ENCODE measurements at places on chromosomes 2 and 18.

DNA sequence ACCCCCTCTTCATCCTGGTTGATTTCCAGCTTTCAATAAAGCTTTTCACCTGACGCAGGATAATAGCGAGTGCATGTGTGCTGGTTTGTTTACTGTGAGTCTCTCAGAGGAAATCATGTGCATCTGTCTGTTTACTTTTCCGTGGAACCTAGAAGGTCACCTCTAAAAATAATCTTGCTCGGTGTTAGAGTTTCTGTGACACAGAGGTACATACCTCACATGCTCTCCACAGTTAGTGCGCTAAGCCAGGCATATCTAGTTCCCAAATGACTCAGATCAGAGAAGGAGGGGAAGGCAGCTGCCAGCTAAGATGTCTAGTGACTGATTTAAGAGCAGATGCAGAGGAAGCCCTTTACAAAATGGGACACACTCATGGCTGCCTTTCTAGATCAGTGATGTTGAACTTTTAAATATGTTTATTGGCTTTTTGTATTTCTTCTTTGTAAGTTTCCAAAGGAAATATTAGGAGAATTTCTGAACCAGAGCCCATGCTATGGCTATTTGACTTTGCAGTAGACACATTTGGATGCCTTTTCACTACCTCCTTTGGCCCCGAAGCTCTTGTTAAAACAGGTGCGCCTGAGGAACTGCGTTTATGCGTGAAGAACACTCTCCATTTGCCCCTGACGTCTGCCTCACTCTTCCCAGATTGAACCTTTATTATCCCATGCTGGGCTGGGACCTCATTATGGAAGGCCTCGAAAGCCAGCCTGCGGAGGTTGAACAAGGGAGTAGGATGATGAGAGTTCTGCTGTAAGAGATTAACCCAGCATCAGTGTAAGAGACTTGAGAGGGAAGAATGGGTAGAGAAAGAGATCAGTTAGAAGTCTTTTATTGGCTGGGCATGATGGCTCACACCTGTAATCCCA, 145.6 kb downstream of the FAM161A start:
- peak; percentile 58 for DNase-seq

DNA sequence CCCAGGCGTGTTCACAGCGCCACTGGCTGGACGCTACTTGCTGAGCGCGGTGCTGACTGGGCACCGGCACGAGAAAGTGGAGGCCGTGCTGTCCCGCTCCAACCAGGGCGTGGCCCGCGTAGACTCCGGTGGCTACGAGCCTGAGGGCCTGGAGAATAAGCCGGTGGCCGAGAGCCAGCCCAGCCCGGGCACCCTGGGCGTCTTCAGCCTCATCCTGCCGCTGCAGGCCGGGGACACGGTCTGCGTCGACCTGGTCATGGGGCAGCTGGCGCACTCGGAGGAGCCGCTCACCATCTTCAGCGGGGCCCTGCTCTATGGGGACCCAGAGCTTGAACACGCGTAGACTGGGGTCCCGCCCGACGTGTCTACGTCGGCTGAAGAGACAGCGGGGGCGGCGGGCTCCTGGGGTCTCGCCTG, 891 bp upstream of the KHK start:
- peak; percentile 81 for DNase-seq

DNA sequence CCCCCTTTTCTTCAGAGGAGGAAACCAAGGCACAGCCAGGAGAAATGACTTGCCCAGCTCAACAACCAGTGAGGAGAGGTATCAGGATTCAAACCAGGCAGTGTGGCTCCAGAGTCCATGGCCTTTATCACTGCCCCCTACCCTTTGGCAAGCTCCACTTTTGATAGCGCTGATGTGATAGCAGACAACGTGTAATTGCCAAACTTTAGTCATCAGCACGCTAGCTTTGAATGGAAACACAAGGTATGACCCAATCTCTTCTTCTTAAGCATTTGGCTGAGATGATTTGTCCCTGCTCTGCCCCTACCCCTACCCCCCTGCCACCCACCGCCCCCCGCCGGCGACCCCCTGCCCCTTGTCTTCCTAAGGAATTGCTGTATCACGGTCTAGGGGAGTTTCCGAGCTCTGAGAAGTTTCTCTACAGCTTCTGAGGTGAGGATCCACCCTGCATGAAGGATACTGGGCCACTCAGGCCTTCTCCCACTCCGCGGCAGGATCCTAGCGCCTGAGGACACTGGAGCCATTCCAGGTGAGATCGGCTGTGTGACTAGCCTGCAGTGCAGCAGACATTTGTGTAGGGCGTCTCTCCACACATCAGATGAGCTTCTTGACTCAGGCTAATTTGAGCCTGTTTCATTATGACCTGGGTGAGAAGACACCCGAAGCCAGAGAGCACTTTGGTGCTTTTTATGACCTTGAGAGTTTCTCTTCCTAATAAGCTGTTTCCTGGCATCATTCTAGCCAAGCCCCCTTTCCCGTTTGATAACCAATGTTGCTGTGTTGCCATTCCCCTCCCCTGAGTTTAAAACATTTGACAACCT, 75.1 kb upstream of the MAP4K4 start:
- DNase-seq = no peak

DNA sequence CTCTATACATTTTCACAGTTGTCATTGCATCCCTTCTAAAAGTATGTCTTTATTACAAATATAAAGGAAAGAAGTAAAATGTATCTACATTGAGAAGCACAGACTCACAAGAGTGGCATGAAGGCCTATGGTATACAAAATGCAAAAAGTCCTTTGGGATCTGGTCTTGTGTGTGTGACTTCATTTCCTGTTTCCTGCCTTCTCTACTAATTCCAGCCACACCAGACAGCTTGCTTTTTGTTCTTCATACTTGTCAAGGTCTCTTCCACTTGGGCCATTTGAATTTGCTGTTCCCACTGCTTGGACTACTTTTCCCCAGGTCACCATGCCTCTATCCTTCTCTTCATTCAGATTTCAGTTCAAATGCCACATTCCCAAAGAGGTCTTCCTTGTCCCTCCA, 6.7 kb upstream of the PNO1 start:
- DNase-seq = no peak

DNA sequence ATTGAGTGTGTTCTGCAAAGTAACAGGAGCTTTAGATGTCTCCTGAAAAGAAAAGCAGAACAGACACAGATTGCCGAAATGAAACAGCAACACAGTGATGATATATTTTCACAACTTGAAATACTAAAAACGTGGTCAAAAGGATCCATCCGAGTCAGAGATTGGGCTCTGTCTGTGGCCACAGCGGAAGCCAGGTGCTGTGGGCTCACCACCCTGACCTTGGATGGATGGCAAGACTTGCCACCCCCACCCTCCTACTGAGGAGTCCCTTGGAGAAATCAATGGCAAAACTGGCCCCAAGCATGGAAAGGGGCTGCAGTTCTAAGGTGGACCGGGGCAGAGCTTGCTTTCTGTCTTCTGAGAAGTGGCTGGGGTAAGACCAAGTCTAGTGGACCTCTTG, 31.4 kb upstream of the ACKR3 start:
- no peak for DNase-seq

GRCh38 chr2:220789961-220790360, 782.1 kb downstream of the EPHA4 start:
- DNase-seq = no peak

DNA sequence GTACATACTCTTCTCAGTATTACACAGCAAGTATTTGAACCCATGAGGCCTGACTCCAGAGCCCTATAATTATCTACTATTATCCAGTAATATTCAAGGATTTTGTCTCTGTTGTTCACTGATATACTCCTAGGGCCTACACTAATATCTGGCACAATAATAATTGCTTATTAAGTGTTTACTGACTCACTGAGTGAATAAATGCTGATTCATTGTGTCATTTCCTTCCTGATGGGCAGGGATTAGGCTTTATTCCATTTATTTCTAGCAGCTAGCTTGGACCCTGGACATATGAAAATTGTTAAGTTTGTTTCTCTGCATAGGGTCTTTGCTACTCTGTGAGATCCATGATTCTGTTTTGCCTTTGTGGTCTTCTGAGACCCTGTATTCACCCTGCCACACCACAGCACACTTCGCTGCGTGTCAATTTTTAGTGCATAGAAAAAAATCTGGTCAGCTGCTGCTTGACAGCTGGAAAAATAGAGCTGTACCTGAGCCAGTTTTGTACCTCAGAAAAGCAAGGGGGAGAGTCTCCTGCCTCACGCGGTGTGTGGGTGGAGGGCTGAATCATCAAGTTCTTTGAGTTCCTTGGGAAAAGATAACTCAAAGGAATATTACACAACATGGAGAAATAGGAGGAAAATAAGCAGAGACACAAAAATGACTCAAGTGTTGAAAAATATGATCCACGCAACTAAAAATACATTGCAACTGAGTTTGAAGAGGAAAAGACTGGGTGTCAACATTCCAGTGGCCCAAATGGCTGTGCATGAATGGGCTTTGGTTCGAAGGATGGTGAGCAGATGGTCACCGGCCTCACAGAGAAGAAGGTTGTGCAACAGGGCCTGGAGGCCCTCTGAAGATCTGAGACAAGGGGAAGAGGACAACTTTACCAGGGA, 18.9 kb upstream of the DPP4 start:
- no peak for DNase-seq

GRCh38 chr2:160516547-160517365, 23.1 kb upstream of the RBMS1 start:
- DNase-seq = no peak

DNA sequence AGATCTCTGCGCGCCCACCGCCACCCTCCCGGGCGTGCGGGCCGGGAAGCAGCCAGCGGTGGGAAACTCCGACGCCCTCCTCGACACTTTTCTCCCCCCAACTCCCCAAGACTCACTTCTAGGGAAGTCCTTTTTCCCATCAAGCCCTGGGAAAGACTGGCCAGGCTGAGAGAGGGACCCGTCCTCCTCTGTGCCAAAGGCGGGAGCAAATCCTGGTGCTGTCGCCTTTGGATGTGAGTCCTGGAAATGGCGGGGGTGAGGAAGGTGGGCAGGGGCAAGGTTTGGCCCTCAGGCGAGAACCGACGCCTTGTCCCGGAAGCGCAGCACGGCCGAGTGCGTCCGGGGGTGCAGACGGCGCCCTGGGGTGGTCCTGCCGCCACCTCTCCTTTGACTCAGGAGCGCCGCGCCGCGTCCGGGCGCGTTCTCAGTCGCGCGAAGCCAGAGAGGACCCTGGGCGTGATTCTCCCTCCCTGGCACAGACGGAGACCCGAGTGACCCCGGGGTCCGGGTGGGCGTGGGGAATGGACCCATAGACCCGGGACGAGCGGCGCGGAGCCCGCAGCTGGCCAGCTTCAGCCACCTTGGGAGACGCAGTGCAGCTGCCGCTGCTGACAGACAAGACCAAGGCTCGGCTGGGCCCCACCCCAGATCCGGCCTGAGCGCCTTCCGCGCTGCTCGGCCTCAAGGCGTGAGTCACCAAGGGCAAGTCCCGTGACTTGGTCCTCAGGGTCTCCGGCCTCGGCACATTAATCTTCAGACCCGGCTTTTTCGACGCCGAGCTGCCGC, 3.5 kb upstream of the LBX2 start:
- DNase-seq = peak; percentile 73

DNA sequence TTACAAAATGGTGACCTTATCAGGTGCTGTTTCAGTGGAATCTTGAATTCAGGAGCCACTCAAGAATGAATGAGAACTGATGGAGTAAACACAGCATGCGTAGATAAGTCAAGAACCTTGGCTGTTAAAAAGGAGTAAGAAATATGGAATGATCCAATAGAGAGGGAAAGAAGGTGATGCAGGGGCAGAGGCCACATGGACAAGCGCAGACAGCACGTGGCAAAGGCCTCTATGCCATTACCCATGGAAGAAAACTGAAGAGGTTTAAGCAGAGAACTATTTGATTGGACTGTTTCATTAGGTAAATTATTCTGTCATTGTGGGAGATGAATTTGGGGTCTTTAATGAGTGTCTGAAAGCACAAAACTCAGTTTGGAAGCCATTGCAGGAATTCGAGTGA, 142.4 kb upstream of the RASGRP3 start:
- no peak for DNase-seq

- no peak for DNase-seq
Observed at GRCh38 chr18:10838553-10838952, 310.8 kb downstream of the PIEZO2 start.

DNA sequence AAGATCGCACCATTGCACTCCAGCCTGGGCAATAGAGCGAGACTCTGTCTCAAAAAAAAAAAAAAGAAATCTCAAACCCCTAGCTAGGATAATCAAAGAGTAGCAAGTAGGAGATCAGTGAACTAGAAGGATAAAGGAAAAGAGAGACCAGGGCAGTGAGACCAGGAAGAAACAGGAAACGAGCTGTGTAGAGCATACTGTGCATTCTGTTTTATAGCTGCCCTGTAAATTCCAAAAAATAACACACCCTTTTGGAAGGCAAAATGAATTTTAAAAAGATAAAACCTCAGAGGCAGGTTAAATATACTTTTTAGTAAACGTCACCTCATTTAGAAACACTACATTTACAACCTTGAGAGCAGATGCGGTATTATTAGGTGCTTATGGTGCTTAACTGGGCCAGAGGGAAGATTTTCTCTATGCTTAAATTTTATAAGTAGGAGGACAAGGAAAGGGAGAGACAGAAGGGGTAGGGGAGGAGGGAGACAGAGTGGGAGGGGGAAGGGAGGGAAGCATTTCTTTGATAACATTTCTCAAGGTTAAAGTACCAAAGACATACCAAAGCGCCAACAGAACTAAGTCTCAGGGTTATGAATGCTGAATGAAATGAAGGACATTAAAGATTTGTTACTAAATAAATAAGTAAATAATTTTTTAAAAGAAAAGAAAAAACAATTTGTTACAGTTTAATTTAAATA, 30.1 kb downstream of the FEZ2 start:
- no peak for DNase-seq

- DNase-seq = no peak
Observed at GRCh38 chr18:7572822-7573221, 5.7 kb downstream of the PTPRM start.

- DNase-seq = no peak
Observed at GRCh38 chr18:8689517-8689916, 15.8 kb upstream of the MTCL1 start.

GRCh38 chr2:164581050-164581449, 40.2 kb downstream of the GRB14 start:
- no peak for DNase-seq

DNA sequence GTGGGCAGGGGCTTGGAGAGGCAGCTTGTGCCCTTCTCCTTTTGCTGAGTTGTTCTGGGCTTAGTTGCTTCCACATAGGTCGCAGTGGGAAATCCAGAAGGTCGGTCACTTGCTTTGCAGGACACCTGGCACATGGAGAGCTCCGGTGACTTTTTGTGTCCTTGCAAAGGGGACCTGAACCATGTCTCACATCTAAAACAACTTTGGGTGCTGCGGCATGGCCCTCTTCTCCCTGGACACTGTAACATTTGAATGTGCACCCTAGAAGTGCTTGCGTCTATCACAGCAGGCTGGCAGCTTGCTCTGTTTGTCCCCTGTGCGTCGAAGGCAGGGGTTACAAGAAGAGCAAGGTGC, 189.9 kb upstream of the TWIST2 start:
- DNase-seq = no peak
